ENCODE measurements at places on chromosomes 4 and X. TPM values are rescaled to one million over a fixed set of nuclear protein-coding genes. Genes with fewer than 3 reads are reported as not detected.

- no peak for DNase-seq
- peaks cover 8% of the 10 kb centered on the region for H3K27me3 ChIP-seq
- no peaks in the 10 kb centered on the region for H3K4me1 ChIP-seq
- no peak overlapping the region for H3K27ac ChIP-seq
- H3K36me3 ChIP-seq: no peaks in the 10 kb centered on the region
These were observed 45.4 kb downstream of the TTC29 start for GRCh38 chr4:146900295-146900694.

The TCEAL5 gene
- not detected for total RNA-seq

- H3K27ac ChIP-seq: no peak overlapping the region
- peaks cover 18% of the 10 kb centered on the region for H3K4me1 ChIP-seq
- DNase-seq: no peak
- H3K27me3 ChIP-seq: peaks cover 33% of the 10 kb centered on the region
These were observed 58.2 kb upstream of the NKAP start for GRCh38 chrX:120001787-120002186.

DNA sequence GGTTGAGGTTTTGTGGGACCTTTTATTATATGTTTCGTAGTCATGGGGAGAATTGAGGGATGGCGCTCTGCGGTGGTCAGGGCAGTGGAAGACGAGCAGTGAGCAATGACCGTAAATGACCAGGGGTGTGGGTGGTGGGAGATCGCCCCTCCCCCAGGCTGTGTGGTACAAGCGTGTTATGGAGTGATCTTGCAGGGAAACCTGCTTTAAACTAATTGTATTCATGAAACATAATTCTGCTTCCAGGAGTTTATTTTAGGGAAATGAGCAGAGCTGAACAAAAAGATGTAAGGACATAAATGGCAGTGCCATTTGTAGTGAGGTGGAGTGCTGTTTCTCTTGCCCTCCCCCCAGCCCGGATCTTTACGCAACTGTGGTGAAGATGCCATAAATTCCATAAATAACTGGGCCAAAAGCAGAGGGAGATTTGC lies 20.2 kb downstream of the GYG2 start:
- no peaks in the 10 kb centered on the region for H3K27me3 ChIP-seq
- H3K27ac ChIP-seq: no peak overlapping the region
- no peak for DNase-seq
- H3K4me3 ChIP-seq: no peak overlapping the region
- no peaks in the 10 kb centered on the region for H3K4me1 ChIP-seq
- H3K36me3 ChIP-seq: no peaks in the 10 kb centered on the region

GRCh38 chr4:72377491-72378194 lies 191.4 kb downstream of the ADAMTS3 start:
- DNase-seq: no peak
- no peaks in the 10 kb centered on the region for H3K36me3 ChIP-seq
- no peak overlapping the region for H3K4me3 ChIP-seq
- no peaks in the 10 kb centered on the region for H3K27me3 ChIP-seq
- H3K4me1 ChIP-seq: no peaks in the 10 kb centered on the region
- H3K27ac ChIP-seq: no peak overlapping the region

The UCP1 gene
- total RNA-seq: not detected

The VCX3B gene
- total RNA-seq: not detected

GRCh38 chr4:7803992-7804755 lies 135.5 kb downstream of the AFAP1 start:
- H3K27ac ChIP-seq: peak overlapping the region; percentile 1
- peak; percentile 90 for DNase-seq
- H3K27me3 ChIP-seq: no peaks in the 10 kb centered on the region
- peaks cover 17% of the 10 kb centered on the region for H3K4me1 ChIP-seq
- no peak overlapping the region for H3K4me3 ChIP-seq

Data from activated CD4-positive, alpha-beta memory T cell treated with anti-CD3 and anti-CD28 coated beads for 36 hours (primary cell).